ENCODE measurements at places on chromosomes 7 and 10.

GRCh38 chr10:103917302-103918052 lies 507 bp downstream of the STN1 start:
- peak; percentile 71 for DNase-seq

DNA sequence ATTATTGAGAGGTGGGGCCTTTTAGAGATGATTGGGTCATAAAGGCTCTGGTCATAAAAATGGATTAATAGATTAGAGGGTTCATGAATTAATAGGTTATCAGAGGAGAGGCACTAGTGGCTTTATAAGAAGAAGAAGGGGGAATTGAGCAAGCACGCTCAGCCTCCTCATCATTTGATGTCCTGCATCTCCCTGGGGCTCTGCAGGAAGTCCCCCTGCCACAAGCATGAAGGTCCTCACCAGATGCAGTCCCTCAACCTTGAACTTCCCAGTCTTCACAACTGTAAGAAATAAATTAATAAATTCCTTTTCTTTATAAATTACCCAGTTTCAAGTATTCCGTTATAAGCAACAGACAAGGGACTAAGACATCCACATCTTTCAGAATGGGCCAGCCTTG lies 17.1 kb upstream of the C10orf67 start:
- DNase-seq, result no peak

- no peak for DNase-seq
These were observed 22.0 kb downstream of the GHRHR start for GRCh38 chr7:30985756-30986155.

GRCh38 chr7:71661671-71662224 lies 529.8 kb downstream of the GALNT17 start:
- DNase-seq, result no peak

- no peak for DNase-seq
These were observed 59.4 kb upstream of the NAMPT start for GRCh38 chr7:106344211-106344610.
